Breast epithelium (tissue), 4 donors: ENCODE measurements at places on chromosomes 5 and 9. TPM values are rescaled to one million over a fixed set of nuclear protein-coding genes. Genes with fewer than 3 reads are reported as not detected.

SIGMAR1 gene
- 70.8 TPM for total RNA-seq

DNA sequence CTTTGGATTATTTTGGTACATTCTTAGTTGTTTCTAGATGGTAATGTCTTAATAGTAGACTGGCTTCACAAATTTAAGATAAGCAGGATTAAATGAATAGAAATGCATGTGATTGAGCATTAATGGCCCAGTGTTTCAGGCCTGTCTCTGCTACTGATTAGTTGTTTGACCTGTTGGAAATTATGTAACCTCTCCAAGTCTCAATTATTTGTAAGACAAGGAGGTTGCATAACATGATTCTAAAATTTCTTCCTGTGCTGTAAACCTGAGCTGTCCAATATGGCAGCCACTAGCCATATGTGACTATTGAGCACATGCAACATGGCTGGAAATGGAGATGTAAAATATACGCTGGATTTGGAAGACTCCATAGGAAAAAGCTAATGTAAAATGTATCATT is 97.5 kb downstream of the ALDH1A1 start:
- DNase-seq: no peak
- no peak overlapping the region for H3K27ac ChIP-seq
- H3K4me3 ChIP-seq: no peak overlapping the region
- no peaks in the 10 kb centered on the region for H3K36me3 ChIP-seq
- H3K4me1 ChIP-seq: no peaks in the 10 kb centered on the region

GRCh38 chr9:125843646-125844045 is 96.5 kb downstream of the PBX3 start:
- H3K4me3 ChIP-seq: no peak overlapping the region
- no peaks in the 10 kb centered on the region for H3K36me3 ChIP-seq
- H3K27ac ChIP-seq: no peak overlapping the region
- DNase-seq: no peak
- no peaks in the 10 kb centered on the region for H3K4me1 ChIP-seq

DNA sequence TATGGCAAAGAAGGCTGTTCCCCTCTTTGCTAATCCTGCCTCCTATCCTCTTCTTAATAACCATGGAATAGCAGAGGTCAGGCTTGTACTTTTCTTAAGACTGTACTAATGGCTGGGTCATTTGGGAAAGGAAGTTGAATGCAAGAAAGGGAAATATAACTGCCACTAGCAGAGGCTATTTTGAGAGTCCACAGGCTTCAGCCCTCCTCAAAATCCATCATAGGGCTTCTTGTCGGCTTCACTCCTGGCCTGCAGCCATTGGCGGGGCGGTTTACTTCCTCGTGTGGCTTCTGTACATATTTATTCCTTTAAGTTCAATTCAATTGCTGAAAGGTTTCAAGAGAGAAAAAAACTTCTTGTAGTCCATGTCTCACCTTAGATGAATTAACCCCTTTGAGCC is 2.8 kb upstream of the PARP8 start:
- no peak overlapping the region for H3K4me3 ChIP-seq
- no peaks in the 10 kb centered on the region for H3K4me1 ChIP-seq
- no peak for DNase-seq

DNA sequence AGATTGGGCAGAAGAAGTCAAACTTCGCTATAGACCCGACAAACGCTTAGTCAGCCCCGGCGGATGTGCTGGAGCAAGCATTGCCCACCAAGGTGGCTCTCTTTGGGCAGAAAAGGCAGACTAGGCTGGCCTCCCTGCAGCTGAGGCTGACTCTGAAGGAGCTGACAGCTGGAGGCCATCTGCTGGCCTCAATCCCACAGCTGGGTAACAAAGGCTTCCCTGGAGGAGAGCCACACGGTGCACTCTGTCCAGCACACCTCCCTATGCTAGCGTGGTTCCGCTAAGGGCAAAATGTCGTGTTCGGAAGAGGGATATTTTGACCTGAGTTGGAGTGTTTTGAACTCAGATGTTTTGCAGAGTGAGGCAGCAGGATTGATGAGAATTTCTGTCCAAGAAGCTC is 103.5 kb upstream of the PTCH1 start:
- no peak for DNase-seq
- no peaks in the 10 kb centered on the region for H3K36me3 ChIP-seq
- no peak overlapping the region for H3K4me3 ChIP-seq
- H3K4me1 ChIP-seq: no peaks in the 10 kb centered on the region
